ENCODE measurements at places on chromosomes 5 and 9.

- H3K4me1 ChIP-seq = no peaks in the 10 kb centered on the region
- H3K36me3 ChIP-seq = no peaks in the 10 kb centered on the region
- no peak overlapping the region for H3K4me3 ChIP-seq
- H3K27ac ChIP-seq = no peak overlapping the region
- H3K27me3 ChIP-seq = no peaks in the 10 kb centered on the region
These were observed 30.5 kb downstream of the NTRK2 start for GRCh38 chr9:84699984-84700383.

DNA sequence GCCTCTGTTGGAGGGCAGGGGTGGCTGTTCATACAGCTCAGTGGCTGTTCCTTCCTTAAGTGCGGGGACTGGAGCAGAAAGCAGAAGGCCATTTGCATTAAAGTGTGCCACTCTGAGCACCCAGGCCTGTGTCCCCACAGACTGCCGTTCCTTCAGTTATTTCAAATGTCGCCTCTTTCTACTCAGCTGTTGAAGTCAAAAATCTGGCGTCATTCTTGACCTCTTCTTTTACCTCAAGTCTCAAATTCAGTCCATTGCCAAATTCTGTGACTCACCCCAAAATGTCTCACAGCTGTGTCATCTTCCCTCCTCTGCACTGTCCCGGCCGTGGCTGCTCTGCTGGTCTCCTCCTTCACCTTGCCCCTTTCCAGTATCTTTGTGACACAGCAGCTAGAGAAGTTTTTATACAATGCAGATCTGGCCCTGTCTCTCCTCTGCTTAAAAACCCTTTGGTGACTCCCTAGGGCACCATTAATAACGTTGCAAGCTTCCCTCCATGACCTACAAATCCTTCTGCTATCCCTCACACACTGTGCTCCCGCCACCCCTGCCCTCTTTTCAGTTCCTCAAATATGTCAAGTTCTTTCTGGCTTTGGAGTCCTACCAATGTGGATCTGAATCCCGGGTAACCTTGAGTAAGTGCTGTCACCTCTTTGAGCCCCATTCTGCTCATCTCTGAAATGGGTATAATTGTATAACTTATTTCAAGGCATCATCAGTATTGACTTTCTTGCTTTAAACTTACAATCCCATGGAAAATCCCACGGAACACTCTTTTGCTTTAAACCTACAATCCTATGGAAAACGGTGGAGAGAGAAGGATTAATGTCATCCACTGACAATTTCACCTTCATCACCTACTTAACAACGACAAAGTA is 98.3 kb upstream of the BOD1 start:
- H3K4me3 ChIP-seq = no peak overlapping the region
- DNase-seq = no peak
- peak overlapping the region; percentile 50 for H3K27ac ChIP-seq

GRCh38 chr5:43065387-43065947 is 25.3 kb upstream of the ANXA2R start:
- peaks cover 43% of the 10 kb centered on the region for H3K4me1 ChIP-seq
- no peaks in the 10 kb centered on the region for H3K27me3 ChIP-seq
- DNase-seq = no peak
- H3K27ac ChIP-seq = peak overlapping the region; percentile 100
- H3K36me3 ChIP-seq = no peaks in the 10 kb centered on the region
- H3K4me3 ChIP-seq = peak overlapping the region; percentile 64

DNA sequence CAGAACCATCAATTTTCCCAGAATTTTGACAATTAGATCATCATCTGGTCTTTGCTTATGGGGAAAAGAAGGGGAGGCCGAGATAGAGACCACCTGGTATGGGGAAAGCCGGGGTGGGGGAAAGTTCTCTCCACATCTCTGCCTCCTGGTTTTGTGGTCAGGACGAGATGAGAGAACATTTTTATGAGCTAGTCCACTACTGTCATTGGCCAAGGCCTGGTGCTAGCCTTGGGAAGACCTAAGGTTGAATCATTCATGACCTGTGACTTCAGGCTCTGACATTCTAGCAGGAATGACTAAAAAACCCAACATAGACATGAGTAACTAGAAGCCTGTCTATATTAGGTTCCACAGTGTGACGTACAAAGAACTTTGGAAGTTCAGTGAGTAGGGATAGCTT is 135.2 kb downstream of the PTTG1 start:
- no peak overlapping the region for H3K27ac ChIP-seq
- no peak overlapping the region for H3K4me3 ChIP-seq
- no peaks in the 10 kb centered on the region for H3K36me3 ChIP-seq

DNA sequence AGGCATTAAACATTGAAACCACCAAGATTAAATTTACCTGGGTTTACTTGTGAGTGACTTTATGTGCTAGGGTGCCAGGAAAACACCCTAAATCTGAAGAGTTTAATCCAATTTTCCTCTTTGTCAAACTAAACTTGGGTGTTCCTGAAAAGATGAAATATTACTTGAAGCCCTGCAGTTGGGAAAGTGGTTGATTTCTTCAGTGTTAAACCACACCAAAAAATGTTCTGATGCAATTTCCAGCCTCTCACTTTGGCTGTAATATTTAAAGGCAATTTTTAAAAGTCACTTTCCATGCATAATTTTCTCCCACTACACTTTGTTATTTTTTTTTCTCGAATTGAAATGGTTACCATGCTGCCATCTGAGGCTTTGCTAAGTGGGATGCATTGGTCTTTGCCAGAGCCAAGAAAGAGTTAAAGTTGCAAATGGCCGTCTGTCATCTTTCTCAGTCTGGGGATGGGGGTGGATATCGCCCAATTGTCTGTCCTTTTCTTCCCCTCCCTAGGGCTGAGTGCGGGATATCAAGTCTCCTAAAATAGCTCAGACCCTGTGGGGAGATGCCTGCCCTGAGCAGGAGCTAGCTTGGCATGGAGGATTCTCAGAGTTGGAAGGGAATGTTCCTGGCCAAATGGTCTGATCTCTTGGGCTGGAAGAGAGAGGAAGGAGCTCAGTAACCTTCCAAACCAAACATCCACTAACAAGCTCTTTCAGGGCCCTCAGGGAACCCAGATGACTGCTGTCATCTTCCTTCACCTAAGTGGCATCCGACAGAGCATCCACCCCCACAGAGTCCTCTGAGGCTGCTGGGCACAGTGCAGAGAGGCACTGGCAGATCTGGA is 13.6 kb upstream of the SHB start:
- H3K36me3 ChIP-seq = no peaks in the 10 kb centered on the region
- DNase-seq = no peak
- no peak overlapping the region for H3K4me3 ChIP-seq

- H3K27me3 ChIP-seq = peaks cover 16% of the 10 kb centered on the region
- no peaks in the 10 kb centered on the region for H3K36me3 ChIP-seq
- no peak for DNase-seq
These were observed 4.2 kb upstream of the UGT3A2 start for GRCh38 chr5:36070687-36071571.

DNA sequence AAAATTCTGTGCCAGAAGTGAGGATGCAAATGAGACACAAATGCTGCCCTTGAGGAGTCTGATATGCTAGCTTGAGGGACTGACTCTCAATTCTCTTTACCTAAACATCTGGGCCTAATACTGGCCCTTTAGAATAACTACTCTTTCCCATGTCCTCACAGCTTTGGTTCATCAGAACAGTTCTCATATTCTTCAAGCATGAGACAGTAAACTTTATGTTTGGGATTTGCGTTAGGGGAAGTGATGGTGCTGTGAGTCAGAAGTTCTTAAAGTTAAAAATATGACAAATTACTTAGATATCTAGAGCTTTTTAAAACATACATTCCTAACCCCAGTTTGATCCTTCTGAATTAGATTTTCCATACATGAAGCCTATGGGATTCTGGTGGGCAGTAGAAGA is 665.0 kb upstream of the RGMB start:
- no peak overlapping the region for H3K4me3 ChIP-seq
- DNase-seq = no peak
- H3K4me1 ChIP-seq = no peaks in the 10 kb centered on the region
- H3K27me3 ChIP-seq = no peaks in the 10 kb centered on the region
- no peaks in the 10 kb centered on the region for H3K36me3 ChIP-seq
- no peak overlapping the region for H3K27ac ChIP-seq

- no peak overlapping the region for H3K4me3 ChIP-seq
- H3K27me3 ChIP-seq = no peaks in the 10 kb centered on the region
- no peak for DNase-seq
- H3K4me1 ChIP-seq = no peaks in the 10 kb centered on the region
- no peak overlapping the region for H3K27ac ChIP-seq
These were observed 250.2 kb upstream of the RFX3 start for GRCh38 chr9:3775968-3776367.

- H3K4me3 ChIP-seq = no peak overlapping the region
- no peaks in the 10 kb centered on the region for H3K27me3 ChIP-seq
- H3K36me3 ChIP-seq = no peaks in the 10 kb centered on the region
- no peaks in the 10 kb centered on the region for H3K4me1 ChIP-seq
- H3K27ac ChIP-seq = no peak overlapping the region
These were observed 159.6 kb upstream of the GPR151 start for GRCh38 chr5:146675636-146676035.

GRCh38 chr5:127705120-127705892 is 2.1 kb downstream of the CCDC192 start:
- no peaks in the 10 kb centered on the region for H3K36me3 ChIP-seq
- H3K4me1 ChIP-seq = peaks cover 12% of the 10 kb centered on the region
- no peak for DNase-seq
- H3K27ac ChIP-seq = peak overlapping the region; percentile 8
- H3K27me3 ChIP-seq = no peaks in the 10 kb centered on the region
- H3K4me3 ChIP-seq = no peak overlapping the region

GRCh38 chr5:32964261-32964660 is 253.1 kb downstream of the NPR3 start:
- no peak overlapping the region for H3K4me3 ChIP-seq
- no peaks in the 10 kb centered on the region for H3K4me1 ChIP-seq
- no peak for DNase-seq
- no peak overlapping the region for H3K27ac ChIP-seq

GRCh38 chr9:19940811-19941535 is 152.1 kb upstream of the SLC24A2 start:
- H3K4me3 ChIP-seq = no peak overlapping the region
- no peak for DNase-seq
- no peak overlapping the region for H3K27ac ChIP-seq
- H3K4me1 ChIP-seq = no peaks in the 10 kb centered on the region

- no peak for DNase-seq
- H3K4me3 ChIP-seq = no peak overlapping the region
- H3K27ac ChIP-seq = no peak overlapping the region
- H3K27me3 ChIP-seq = no peaks in the 10 kb centered on the region
These were observed 601.9 kb downstream of the SEMA5A start for GRCh38 chr5:8944005-8944404.

GRCh38 chr5:32625106-32625505 is 39.7 kb downstream of the SUB1 start:
- H3K36me3 ChIP-seq = no peaks in the 10 kb centered on the region
- no peak for DNase-seq
- H3K4me3 ChIP-seq = no peak overlapping the region
- no peaks in the 10 kb centered on the region for H3K4me1 ChIP-seq
- H3K27me3 ChIP-seq = no peaks in the 10 kb centered on the region
- no peak overlapping the region for H3K27ac ChIP-seq

- H3K27ac ChIP-seq = no peak overlapping the region
- no peak for DNase-seq
- no peak overlapping the region for H3K4me3 ChIP-seq
- H3K27me3 ChIP-seq = no peaks in the 10 kb centered on the region
These were observed 662.5 kb downstream of the IRX1 start for GRCh38 chr5:4258170-4258569.

DNA sequence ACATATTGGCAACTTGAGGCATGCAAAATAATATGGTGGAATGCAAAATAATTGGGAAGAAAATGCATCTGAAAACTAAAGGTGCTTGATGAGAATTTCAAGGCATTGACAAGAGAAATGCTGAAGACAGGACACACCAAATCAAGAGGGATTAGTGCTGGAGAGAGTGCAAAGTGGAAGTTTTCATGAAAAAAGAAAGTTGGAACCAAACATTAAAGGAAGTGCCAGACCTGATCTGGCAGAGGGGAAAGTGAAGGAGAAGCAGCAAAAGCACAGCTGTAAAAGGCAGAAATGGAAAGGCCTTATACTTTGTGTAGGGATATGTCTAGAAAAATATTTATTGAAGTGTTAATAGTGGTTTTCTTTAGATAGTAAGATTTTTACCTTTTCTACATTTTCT is 35.3 kb upstream of the FYB1 start:
- H3K27ac ChIP-seq = no peak overlapping the region
- no peaks in the 10 kb centered on the region for H3K36me3 ChIP-seq
- peaks cover 38% of the 10 kb centered on the region for H3K4me1 ChIP-seq
- no peaks in the 10 kb centered on the region for H3K27me3 ChIP-seq
- no peak for DNase-seq

GRCh38 chr9:38038307-38039089 is 30.5 kb downstream of the SHB start:
- H3K4me3 ChIP-seq = no peak overlapping the region
- H3K27me3 ChIP-seq = no peaks in the 10 kb centered on the region
- peaks cover 22% of the 10 kb centered on the region for H3K4me1 ChIP-seq
- no peak for DNase-seq

- no peaks in the 10 kb centered on the region for H3K27me3 ChIP-seq
- no peak overlapping the region for H3K27ac ChIP-seq
- no peaks in the 10 kb centered on the region for H3K36me3 ChIP-seq
- H3K4me3 ChIP-seq = no peak overlapping the region
- H3K4me1 ChIP-seq = no peaks in the 10 kb centered on the region
These were observed 427.7 kb downstream of the PRELID2 start for GRCh38 chr5:145407300-145408047.

- H3K27ac ChIP-seq = no peak overlapping the region
- no peak overlapping the region for H3K4me3 ChIP-seq
- H3K4me1 ChIP-seq = no peaks in the 10 kb centered on the region
These were observed 281.2 kb downstream of the BRINP1 start for GRCh38 chr9:119088002-119088547.

GRCh38 chr9:114725930-114726329 is 43.9 kb upstream of the TEX48 start:
- H3K27ac ChIP-seq = no peak overlapping the region
- H3K27me3 ChIP-seq = peaks cover 8% of the 10 kb centered on the region
- no peak for DNase-seq

GRCh38 chr9:88015606-88016005 is 41.3 kb upstream of the CDK20 start:
- no peak overlapping the region for H3K27ac ChIP-seq
- no peaks in the 10 kb centered on the region for H3K4me1 ChIP-seq
- no peaks in the 10 kb centered on the region for H3K27me3 ChIP-seq
- H3K4me3 ChIP-seq = no peak overlapping the region
- no peak for DNase-seq

Measured in left lung (tissue), 14 donors.